ENCODE measurements at places on chromosomes 5 and 9. TPM values are rescaled to one million over a fixed set of nuclear protein-coding genes. Genes with fewer than 3 reads are reported as not detected.

Gene FOXD4L6
- not detected for total RNA-seq

Gene TSSK1B
- 0.33 TPM for total RNA-seq

Gene SPATA31E1
- not detected for total RNA-seq

Gene MARCOL
- total RNA-seq, result not detected

Gene OSMR
- total RNA-seq, result 20.3 TPM

DNA sequence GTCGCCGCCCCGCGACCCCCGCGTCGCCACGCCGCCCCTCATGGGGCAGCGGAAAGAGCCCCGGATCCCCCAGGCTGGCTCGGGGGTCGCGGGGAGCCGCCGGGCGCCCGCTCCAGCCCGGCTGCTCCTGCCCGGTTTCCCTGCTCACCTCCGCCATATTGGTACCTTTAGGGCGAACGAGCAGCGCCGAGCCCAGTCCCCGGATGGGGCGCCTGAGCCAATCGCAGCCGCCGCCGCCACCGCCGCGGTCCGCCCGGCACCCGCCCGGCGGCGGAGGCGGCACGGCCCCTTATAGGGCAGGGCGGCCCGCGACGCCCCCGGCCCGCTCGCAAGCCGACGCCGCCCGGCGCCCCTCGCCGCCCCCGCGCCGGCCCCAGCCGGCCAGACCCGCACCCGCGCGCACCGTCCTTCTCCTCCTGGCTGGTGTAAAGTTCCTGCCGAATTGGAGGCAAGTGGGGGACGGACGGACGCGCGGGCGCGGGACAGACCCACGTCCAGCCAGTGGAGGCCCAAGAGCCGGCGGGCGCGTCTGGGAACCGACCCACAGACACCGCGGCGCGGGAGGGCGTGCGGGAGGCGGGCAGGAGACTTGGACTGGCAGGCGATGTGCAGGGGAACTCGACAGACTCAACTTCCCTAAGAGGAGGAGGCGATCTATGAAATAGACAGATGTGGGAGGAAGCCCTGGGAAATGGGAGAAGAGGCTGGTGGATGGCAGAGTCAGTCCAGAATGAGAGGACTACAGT is at the start of gene MIER3:
TSS of gene MIER3 (minus strand) at position 178 of the 746 bp plus-strand sequence. CDS start at position 157, 21 bp downstream.
- DNase-seq, result peak; percentile 62

DNA sequence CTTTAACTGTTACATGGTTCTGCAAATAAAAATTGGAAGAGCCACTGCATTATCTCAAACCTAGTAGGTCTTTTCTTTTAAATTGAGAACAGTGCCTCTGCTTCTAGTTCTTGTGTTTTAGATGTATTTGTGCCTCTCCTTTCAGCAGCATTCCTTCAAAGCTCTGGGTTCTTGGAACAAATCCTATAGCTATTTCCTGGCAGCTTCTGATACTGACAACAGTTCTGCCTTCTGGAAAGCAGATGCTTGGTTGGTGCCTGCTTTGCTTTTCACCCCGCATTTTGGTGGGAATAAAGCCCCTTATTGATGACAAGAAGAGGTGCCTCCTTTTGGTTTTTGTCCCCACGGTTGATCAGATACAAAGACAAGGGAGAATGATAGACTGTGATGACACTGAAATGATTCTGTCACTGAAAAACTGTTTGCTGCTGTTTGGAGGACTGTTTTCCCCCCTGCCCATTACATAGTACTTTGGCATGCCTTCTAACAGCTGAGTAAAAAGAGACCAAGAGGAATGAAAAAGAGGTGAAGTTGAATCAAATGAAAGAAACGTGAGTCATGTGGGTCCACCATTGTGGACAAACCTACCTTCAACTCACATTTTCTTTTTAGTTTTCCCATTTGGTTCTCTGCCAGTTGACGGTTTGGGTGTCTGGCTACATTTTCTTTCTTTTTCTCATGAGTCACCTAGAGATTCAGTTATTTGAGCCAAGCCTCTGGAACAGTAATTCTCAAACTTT is 5.6 kb downstream of the PTCD2 start:
- peak; percentile 51 for DNase-seq

Gene PTGES
- 21.0 TPM for total RNA-seq

- DNase-seq, result no peak
These were observed 1.3 kb downstream of the CD72 start for GRCh38 chr9:35616681-35617459.

Gene FAM200C
- total RNA-seq, result 2.6 TPM

Gene IL3
- total RNA-seq, result not detected

DNA sequence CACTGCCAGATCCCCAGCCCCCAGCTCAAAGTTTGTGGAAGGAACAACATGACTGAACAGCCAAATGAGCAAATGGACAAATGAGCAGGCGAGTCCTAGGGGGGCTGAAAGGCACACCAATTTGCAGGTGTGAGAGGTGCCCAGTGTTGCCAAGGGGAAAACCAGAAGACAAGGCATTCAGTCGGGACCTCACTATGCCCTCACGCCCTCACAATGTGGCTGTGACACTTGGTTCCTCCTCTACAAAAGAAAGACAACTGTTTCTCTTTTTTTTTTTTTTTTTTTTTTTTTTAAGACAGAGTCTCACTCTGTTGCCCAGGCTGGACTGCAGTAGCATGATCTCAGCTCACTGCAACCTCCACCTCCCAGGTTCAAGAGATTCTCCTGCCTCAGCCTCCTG is 28.0 kb downstream of the TNIP1 start:
- no peak for DNase-seq

DNA sequence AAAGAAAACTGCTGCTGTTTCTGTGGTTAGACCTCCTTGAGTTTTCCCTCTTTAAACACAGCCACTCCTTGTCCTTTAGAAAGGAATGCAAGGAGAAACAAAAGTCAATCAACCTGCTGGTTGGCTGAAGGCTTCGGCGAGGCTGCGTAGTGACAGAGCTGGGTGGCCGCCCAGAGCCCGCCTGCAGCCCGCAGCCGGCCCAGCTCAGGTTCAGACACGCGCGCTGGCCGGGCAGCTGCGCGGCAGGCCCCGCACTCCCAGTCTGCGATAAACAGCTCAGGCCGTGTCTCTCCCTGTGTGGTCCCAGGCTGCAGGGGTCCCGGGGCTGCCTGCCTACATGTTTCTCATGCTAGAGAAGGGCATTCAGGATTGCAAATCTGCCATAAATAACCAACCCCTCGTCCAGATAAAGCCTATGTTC is 115.4 kb downstream of the HSD17B3 start:
- DNase-seq, result peak; percentile 22

DNA sequence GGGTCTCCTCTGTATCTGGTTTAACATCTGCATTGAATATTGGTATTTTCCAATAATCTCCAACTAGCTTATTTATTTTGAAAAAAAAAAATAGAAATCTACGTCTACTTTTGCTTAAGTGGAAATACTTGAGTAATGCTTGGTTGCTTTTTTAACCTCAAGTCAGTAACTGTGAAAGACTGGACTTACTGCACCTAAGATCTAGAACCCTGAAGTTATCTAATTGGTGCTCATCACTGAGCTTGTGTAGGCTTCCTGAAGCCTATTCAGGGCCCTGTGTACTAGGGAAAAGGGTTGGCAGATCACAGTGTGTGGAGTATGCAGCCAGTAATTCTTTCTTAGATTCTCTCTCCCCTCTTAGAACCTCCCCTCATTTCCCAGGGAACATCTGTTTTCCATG is 16.2 kb downstream of the SLC1A1 start:
- DNase-seq, result no peak

Gene PCSK5
- not detected for total RNA-seq

Gene TAF11L10
- total RNA-seq, result not detected

Gene MZB1
- 0.22 TPM for total RNA-seq

DNA sequence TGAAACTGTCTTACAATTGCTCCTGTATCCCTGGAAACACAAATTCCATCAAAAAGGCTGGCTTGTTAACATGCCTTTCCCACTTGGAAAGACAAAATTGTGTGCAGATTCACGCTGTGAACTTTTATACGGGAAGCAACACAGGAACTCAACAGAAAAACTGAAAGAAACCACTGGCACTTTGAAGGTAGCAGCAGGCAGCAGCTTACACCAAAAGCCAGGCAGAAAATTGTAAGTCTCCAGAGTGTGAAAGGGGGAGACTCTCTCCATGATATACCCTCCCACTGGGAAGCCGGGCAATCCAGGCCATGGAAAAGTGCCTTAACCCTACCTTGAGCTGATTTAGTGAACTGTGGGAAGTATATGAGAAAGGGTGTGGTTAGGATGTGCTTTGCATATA is 943.7 kb downstream of the CDH18 start:
- no peak for DNase-seq

Gene AHRR
- total RNA-seq, result 1.9 TPM

Gene PPP1R2B
- not detected for total RNA-seq

DNA sequence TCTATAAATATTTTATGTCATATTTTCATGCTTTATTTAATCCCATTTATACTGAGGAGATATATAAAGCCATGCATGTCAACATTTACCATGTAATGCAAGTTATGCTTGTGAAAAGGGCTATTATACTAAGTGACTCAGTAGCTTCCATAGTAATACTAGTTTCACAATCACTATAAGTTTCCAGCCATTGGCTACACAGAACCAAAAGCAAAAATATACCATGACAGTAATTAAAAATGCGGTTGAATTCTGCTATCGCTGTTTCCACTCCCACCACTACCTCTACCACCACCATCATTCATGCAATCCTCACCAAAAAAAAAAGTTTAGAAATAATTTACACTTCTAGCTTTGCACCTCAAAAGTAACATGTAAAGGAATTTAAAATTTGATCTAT is 60.2 kb downstream of the MLLT3 start:
- no peak for DNase-seq

DNA sequence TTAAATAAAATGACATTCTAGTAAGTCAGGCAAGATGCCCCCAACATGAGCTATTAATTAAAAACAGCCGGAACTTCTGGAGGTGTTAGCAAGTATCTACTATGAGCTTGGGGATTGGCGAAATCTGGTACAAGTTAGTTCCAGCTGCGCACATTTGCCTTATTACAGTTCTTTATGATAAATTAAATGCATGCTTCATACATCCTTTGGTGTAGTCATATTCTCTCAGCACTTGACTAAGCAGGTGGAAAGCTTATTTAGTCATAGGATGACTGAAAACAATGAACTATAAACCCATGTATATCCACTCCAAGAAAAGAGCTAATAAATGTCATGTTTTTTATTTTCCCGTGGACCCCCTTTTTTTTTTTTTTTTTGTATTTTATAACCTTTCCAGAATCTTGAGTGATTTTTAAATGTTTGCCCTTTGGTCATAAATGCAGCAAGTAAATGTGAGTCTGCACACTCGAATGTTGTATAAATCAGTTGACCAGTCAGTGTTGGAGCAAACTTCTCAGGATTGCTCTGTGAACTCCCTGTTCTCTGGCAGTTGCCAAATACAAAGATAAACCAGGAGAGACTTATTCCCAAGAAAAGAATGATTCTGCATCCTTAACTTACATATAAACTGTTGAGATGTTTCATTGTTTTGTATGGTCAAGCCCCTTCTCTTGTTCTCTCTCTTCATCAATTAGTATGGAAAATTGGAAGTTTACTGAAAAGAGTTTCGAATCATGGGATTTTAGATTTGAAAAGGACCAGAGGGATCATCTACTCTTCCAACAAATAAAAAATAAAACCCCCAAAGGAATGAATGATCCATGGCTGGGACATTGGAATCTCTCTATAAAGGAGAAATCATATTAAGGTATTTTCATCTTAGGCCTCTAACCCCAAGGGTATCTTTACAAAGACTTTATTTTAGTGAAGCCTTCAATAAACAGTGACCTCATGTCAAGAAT is 38.3 kb downstream of the PIK3R1 start:
- DNase-seq, result no peak

DNA sequence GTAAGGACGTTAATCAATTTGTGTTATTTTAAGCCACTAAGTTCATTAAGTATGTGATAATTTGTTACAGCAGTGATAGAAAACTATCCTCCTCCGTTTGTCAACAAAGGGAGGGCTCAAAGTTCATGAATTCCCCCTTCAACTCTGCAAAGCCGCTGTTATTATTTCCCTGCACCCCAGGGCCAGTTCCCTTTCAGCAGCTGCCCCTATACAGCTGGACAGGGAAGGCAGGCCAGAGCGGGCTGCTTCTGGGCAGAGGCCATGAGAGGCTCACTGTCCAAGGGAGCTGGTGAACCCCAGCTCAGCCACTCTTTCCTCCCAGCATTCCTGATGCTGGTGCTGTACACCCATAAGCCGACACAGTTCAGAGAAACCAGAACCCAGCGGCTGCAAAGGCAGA is 102.4 kb upstream of the GPR151 start:
- no peak for DNase-seq

Gene PCDHB2
- 13.8 TPM for total RNA-seq

DNA sequence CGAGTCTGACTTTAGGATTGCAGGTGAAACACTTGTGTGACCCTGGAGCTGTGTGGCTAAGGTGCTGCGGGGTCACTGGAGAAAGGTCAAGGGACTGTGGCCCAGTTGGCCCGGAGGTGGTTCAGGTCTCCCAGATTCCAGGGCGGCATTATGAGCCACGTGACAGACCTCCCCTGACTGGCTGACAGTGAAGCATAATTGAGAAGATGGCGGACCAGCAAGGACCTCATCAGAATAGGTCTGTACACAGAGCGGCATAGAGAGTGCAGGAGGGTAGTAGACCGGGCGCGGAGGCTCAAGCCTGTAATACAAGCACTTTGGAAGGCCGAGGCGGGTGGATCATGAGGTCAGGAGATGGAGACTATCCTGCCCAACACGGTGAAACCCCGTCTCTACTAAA is 815 bp upstream of the ODF2 start:
- no peak for DNase-seq

DNA sequence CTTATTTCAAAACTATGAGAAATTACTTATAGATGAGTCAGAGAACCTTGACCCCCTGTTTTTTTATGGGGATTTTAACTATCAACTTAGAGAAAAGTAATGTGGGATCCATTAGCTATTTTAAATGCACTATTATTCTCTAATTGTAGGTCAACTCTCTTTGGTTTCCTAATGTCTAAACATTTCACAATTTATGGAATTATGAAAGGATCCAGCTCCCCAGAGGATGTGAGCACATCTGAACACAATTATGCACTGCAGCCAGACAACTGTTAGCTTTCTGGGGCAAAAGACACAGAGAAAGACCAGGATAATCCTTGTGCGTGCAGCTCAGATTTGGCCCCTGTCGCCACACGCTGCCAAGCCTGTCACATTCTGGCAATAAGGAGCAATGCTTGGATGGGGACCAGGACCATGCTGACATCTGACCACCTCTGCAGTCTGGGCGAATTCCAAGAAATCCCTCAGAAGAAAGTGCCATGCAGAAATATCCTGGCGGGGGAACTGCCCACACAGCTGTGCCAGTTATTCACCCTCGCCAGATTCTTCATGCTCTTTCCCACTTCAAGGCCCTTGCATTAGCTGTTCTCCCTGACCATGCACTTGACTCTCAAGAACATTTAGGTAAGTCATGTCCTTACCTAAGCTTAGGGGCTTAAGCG is 22.2 kb upstream of the CMBL start:
- peak; percentile 46 for DNase-seq

GRCh38 chr5:143435210-143435657 is 31.7 kb upstream of the NR3C1 start:
- no peak for DNase-seq
